ENCODE measurements at places on chromosomes 6 and 20.
A peak's percentile ranks its signal among the peaks of the same experiment; 100 is the strongest.

DNA sequence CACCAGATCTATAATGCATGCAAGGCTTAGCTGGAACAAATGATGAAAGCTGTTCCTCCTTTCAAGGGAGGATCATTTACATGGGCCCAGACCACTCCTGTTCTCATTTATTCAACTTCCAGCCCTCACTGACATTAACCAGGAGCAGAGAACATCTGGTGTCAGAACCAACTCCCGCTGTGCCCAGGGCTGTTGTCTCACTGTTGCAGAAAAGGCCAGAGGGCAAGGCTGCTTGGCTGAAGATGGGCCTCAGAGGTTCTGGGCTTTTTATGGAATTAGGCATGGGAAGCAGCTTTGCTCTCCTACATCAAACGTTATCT, 164.2 kb downstream of the GMPR start:
- DNase-seq: no peak

GRCh38 chr6:29705389-29706231, 17.6 kb upstream of the HLA-F start:
- DNase-seq: peak; percentile 36

GRCh38 chr20:1391640-1392442, 1.0 kb downstream of the FKBP1A start:
- peak; percentile 50 for DNase-seq

DNA sequence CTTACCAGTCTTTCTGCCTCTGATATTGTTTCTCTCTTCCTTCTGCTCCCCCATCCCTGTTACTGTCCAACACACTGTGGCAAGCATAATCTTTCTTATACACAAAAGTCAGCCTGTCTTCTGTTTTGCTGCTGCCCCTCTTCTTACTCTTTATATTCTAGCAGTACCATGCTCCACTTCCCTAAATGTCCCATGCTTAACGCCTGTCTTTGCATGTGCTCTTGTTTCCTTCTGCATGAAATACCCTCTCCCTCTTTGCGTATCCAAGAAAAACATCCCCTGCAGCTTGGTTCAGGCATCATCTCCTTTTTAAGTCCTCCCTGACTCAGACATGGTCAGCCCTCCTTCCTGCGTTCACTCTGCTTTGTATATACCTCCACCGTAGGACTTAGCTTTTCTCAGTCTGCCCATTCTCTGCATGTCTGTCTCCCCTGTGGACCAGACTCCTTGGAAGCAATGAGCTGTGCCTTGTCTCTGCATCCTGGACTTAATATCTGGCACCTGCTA, 103.9 kb downstream of the CTNNBL1 start:
- no peak for DNase-seq

DNA sequence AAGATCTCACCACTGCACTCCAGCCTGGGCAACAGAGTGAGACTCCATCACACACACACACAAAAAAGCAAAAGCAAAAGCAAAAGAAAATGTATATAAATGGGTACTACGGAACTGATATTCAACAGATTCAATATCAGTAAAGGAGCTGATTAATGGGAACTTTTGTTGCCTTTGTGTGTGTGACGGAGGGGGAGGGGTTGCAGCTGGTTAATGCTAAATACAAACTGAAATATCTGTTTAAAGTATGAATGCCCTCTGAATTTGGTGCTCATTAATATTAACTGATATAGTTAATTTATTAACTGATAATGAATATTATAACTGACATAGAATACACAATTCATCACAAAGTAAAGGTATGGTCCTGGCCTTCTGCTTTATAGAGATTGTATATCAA, 8.4 kb downstream of the NCOA6 start:
- no peak for DNase-seq

Data from kidney capillary endothelial cell (primary cell).